D721Med (cell line): ENCODE measurements at places on chromosomes 3 and 15.

DNA sequence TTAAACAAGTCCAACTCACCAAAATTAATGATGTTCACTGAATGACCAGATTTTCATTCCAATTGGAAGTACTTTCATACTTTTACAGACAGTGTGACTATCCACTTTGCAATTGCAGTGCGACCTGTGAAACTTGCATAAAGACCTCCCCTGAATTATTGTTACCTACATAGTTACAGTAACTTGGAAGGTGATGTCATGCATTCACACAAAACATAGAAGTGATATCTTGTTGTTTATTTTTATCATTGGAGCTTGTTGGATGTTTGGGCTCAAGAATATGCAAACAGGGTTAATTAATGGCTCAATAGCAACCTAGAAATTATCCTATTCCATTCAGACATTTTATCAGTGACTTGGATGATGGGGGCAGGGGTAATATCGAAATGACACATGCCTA, 470.9 kb downstream of the MECOM start:
- no peak for DNase-seq

- DNase-seq, result no peak
Observed at GRCh38 chr15:71154607-71155200, 39.4 kb downstream of the THSD4 start.

GRCh38 chr3:145094355-145094941, 1066.5 kb downstream of the PLOD2 start:
- no peak for DNase-seq

DNA sequence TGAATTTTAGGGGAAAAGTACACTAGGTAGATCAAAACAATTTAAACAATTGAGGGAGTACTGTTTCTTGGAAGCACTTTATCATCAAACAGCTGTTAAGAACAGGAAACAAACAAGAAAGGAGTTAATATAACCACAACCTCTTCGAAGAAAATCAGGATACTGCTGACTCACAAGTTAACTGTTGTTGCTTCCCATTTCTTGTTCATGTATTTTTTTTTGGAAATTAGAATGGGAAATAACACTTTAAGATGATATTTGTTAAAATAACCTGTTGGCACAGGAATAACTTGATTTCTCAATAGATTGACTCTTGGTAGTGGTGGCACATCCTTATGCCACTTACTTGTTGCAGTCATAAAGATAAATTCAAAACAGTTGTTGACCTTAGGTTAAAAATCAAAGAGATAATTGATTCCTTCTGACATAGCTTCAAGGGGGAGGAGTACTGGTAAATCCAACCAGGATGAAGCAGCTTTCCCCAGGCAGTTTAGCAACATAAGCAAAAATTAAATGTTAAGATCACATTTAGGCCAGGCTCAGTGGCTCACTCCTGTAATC, 3.3 kb downstream of the BNIP2 start:
- DNase-seq, result no peak

- DNase-seq, result no peak
Observed at GRCh38 chr3:30221619-30222018, 384.8 kb upstream of the TGFBR2 start.

GRCh38 chr3:141950572-141951493, 74.4 kb downstream of the ATP1B3 start:
- no peak for DNase-seq

DNA sequence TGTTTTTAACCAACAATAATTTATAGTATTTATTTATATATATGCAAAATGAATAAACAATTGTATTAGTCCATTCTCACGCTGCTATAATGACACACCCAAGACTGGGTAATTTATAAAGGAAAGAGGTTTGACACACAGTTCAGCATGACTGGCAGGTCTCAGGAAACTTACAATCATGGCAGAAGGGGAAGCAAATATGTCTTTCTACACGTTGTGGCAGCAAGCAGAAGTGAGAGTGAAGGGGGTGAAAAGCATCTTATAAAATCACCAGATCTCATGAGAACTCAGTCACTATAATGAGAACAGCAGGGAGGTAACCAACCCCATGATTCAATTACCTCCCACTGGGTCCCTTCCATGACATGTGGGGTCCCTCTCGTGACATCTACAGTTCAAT, 162.8 kb upstream of the SLITRK3 start:
- DNase-seq, result no peak

DNA sequence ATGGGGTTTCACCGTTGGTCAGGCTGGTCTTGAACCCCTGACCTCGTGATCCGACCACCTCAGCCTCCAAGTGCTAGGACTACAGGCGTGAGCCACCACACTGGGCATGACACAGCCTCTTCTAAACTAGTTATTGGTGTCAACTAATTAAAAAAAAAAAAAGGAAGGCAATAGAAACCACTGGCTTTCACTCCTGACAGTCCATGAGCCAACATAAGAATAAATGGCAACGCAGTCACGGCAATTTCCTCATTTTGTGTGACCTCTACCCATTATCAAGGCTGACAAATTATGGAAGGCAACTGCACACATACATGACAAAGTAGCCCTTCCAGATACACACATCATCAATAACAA, 5.9 kb downstream of the ARHGEF3 start:
- no peak for DNase-seq

DNA sequence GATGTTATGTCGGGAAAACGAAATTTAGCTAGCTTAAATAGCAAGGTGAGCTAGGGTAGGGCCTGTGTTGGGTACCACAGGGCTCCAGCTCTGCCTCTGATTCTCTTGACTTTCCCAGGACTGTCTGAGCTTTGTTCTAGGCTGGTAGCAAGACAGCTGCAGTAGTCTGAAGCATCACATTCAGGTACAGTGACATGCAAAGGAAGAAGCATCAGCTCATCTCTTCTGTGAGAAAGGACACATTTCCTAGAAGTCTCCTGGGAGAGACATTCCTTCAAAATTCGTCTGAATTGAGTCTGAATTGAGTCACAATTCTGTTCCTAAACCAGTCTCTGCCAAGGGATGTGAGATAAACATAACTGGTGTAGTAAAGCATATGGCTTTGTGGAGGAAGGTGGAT, 8.5 kb upstream of the UBXN7 start:
- no peak for DNase-seq

DNA sequence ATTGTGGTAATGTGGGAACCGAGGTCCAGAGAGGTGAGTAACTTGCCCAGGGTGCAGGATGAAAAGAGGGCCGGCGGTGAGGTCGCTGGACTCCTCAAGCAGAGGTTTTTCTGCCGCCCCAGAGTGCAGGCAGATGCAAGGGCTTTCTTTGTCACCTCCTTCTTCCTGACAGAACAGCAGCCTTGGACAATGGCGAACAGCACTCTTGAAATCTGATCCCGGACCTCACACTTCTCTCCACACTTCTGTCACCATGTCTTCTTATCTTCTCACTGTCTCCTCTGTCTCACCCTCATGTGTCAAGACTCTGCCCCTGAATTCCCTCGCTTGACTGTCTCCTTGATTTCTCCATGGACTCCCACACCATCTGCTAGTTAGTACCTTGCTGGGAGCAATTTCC, 15.4 kb upstream of the VPS8 start:
- no peak for DNase-seq

GRCh38 chr15:99085413-99086326, 19.2 kb upstream of the SYNM start:
- DNase-seq, result no peak

DNA sequence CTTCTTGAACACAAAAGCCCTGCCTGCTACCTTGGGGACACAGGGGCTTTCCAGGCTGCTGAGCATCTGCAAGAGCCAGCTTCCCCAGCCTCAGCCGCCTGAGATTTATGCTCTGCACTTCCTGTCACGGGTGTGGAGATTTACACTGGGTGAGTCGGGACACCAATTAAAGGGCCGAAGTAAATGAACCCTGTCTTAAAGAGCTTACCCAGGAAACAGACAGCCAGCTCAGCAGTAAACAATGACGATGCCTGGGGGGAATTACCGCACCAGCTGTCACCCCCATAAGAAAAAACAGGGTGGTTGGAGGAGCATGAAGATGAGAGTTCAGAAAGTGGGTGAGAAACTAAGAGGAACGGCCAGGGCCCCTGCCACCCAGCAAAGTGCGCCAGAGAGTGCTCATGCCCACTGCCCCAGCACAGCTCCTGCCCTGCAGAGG, 37.5 kb upstream of the IQSEC1 start:
- DNase-seq, result peak; percentile 85

GRCh38 chr3:180018543-180018942, 18.2 kb downstream of the PEX5L start:
- DNase-seq, result no peak

DNA sequence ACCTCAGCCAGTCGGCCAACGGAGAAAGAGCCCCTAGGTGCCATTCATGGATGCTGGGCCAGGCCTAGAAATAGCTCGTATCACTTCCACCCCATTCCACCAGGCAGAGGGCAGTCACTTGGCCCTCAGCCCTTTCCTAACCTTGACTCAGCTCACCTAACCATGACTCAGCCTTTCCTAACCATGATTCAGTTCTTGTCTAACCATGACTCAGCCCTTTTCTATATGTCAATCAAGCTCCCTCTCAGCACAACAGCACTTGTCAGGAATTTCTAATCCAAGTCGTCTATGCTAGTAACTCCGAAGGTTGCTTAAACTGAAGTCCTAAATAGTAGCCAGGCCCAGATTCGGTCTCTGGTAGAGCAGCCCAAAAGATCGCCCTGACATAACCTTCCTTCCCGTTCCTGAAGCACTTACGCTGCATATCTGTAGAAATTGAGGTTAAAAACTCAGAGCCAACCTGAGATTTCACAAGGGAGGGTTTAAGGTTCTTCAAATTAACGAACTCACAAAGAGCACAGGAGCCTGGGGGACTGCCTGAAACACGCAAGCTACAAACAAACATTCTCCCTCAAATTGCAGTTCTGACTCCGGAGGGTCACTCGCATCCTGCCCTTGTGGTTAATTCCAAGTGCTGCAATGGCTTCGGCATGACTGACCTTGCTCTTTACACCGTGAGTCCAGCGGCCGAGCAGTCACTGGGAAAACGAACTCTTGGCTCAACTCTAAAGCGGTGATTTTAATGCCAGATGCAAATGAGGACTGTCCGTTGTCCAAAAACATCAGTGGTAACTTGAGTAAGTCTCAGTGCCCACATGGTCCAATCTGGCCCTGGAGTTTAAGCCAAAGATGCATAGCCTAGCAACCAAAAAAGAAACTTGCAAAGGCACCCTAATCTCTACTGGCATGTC, 99.9 kb downstream of the ADAMTS17 start:
- DNase-seq, result no peak

DNA sequence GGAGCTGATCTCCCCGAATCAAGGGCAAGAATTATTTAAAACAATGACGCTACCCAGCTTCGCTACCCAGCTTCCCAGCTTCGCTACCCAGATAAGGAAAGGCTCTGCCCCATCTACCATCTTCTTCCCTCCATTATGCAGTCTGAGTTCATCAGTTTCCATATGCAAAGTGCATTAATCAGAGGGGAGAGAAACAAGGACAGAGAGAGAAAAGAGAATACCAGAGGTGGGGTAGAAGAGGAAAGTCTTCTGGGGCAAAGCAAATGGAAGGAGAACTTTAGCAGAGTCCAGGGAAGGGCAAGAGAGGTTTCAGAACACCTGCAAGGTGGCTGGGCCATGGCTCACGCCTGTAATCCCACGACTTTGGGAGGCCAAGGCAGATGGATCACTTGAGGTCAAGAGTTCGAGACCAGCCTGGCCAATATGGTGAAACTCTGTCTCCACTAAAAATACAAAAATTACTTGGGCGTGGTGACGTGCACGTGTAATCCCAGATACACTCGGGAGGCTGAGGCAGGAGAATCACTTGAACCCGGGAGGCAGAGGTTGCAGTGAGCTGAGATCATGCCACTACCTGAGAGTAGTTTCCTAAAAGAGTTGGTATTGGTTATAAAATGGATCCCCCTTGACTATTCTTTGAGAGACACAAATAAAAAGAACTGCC, 70.4 kb upstream of the SPATA12 start:
- no peak for DNase-seq

- no peak for DNase-seq
Observed at GRCh38 chr15:101168463-101168824, 83.4 kb downstream of the CHSY1 start.

GRCh38 chr3:100756441-100756840, 47.1 kb downstream of the TFG start:
- DNase-seq, result no peak

DNA sequence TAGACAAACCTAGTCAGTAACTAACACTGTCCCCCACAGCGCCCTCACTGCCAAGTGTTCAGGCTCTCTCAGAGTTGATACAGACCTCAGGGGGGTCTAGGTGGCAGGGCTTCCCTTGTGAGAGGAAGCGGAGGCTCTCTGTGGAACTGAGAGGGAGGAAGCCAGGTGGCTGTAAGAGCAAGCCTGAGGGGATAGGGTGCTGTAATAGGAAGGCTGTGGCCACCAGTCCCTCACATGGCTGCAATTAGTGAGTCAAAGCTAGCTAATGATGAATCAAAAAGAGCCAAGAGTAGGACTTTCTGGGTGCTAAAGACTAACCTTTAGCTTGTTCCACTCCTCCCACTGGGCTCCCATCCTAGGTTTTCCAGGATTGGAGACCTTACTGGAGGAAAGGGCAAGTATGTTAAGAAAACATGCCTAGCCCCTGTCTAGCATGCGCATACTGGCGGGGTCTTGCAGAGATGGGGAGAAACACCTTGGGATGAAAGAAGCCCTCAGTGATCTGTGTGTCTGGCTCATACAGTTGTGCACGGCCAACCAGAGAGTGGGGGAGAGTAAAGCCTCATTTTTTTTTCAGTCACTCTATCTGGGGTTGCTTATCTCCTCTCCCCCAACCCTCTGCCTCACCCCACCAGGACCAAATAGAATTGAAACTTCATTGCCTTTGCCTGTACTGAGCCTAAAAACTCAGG, 13.3 kb upstream of the SOX2 start:
- no peak for DNase-seq

DNA sequence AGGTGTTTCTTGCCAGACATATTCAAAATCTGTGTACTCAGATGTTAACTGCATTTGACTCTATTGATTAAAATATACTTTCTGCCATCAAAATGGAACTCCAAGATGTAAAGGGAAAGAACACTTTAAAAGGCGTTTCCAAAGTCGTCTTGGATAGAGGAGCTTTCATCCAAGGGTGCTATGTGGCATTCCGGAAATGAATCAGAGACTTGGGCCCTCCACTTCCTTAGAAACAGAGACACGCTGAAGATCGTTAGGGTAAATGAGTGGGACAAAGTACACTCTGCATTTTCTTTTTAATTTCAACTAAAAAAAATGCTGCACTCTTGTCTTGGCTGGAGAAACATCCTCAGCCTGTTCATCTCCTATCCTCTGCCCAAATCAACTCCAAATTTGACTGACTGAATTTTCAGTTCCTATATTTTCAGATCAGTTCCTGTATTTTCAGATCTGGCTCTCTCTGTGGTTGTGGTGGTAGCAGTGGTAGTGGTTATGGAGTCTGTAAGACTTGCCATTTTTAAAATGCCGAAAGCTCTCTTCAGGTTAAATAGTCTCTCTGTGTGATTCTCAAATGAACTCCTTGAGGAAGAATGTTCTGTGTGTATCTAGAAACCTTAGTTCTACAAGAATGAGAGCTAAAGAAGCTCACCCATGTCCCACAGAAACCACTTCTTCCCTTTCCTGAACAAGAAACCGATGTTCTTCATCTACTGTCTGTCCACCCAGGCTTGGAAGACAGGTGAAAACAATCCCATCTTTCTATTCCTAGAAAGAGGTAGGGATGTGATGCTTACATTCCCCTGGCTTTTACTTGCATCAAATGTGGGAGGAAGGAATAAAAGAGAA, 156.8 kb upstream of the ICE2 start:
- DNase-seq, result no peak
